ENCODE measurements at places on chromosomes 5 and 9.

DNA sequence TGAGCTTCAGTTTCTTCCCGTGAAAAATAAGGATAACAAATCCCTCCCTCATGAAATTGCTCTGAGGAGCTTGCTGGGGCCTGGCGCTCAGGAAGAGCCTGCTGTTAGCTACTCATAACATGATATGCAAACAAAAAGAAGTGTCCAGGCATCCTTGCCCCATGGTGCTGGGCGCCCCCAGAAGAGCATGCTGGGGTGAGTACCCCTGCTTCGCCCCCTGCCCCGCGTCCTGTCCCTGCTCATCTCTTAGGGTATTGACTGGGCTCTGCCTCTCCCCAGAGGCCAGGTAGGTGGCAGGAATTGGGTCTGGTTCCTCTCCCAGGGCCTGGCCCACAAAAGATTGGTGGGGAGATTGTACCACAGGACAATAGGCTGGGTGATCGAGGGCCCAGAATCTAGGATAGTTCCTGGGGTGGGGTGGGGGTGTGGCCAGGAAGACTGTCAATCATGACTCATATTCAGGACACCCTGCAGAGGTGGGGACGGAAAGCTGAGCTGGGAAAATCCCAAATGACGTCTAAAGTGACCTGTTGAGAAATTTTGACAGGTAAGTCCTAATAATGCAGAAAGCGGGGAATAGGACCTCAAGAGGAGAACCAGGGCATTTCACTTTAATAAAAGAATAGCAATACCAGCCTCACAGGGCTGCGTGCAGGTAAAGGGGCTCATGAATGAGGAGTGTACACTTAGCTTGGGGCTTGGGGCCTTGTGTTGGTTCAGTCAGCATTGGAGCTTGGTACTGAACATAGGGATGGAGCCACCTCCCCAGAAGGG, 8.9 kb downstream of the PITX1 start:
- DNase-seq = no peak

- no peak for DNase-seq
Measured at GRCh38 chr9:90801241-90801972, at the start of gene SYK. Gene SYK, plus strand, starts transcription at chr9:90801819. Its CDS starts 42,080 bp downstream, at chr9:90843899.

- no peak for DNase-seq
Measured at GRCh38 chr9:30628915-30629567, 1755.4 kb upstream of the ACO1 start.

- no peak for DNase-seq
Measured at GRCh38 chr5:141875795-141876627, 2.2 kb downstream of the PCDH1 start.

DNA sequence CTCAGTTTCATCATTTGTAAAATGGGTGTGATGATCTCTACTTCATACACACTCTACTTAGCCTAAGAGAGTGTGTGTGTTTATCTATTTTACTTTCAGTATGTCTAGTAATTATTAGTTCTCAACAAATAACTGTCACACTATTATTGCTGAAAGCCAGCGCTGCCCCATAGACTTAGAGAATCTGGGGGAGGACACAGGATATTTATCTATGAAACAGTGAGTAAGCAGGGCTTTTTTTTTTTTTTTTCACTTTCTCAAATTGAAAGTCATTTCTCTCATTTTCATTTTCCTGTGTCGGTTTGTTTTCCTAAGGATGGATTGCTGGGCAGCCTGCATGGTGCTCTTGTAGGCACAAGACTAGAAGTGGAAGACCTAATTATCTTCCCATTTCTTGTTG, 248.4 kb upstream of the RPS23 start:
- DNase-seq = no peak

DNA sequence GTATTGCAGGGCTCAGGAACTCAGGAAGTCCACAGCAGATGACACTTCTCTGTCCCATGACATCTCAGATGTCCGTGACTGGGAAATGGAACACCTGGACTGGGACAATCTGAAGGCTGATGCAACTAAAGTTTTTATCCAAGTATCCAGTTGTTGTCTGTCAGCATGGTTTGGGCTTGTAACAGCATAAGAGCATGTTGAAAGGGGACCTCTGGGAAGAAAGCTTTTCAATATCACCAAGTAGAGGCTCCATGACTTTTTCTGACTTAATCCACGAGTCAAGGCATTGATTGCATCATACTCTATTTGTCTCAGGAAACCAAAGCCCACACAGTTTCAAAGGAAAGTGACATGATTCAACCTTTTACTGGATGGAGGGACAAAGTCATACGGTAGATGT, 807.7 kb downstream of the MTRR start:
- DNase-seq = no peak

DNA sequence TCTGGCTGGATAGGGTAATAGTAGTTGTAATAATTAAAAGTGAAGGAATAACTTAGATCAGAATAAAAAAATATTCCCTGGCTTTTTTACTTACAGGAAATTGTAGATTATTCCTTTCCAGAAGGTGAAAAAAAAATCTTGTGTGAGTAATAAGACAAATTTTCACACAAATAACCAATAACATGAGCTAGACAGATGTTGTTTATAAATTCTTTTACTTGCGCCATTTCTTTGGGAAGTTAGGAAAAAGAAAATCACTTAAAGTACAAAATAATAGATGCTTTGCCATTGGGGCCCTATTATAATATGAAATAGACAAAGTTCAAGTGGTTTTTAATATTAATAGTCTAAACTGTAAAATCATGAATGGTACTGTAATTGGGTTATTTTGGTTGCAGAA, 204.1 kb downstream of the ARRDC3 start:
- peak; percentile 32 for DNase-seq

DNA sequence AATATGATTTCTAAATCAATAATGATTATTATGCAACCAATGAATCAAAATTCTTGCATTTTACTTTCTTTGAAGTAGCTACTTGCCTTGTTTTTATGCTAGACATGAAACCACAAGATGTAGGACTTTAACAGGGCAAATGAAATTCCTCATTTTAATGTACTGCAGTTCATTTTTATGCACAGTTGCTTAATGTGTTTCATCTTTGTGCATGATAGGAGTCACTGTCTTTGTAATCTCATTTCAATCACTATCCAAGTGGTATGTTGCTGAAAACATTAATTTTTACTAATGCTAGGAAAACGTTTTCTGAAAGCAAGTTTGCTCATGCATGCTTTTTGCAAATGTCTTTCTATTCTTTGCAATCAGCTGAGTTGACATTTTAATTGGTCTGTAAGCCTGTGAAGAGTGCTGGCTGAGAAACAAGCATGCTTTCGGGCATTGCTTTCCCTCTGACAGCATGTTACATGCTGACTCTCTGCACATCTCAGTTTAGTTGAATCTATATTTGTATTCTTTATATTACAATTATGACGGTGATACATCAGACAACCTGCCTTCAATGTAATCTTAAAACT, 535.0 kb upstream of the CDH18 start:
- DNase-seq = no peak

GRCh38 chr9:77843871-77844155, 187.8 kb downstream of the GNAQ start:
- no peak for DNase-seq

GRCh38 chr5:134053314-134053839, 48.6 kb upstream of the VDAC1 start:
- DNase-seq = no peak

DNA sequence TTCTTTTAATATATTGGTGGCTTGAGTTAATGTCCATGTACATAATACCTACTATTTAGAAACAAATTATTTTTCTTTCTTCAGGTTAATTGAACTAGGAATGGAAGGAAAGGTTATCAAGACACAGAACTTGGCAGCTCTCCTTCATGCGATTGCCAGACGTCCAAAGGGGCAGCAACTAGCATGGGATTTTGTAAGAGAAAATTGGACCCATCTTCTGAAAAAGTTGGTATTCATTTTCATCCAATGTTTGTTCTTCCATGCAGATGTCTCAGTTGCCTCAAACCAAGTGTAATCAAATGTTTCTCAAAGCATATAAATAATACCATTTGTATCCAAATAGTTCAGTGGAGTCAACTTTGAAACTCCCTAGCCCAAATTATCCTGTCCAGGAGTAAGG, 22.6 kb upstream of the LNPEP start:
- DNase-seq = no peak

- DNase-seq = no peak
Measured at GRCh38 chr5:52119768-52120167, 667.9 kb upstream of the ITGA1 start.

- DNase-seq = no peak
Measured at GRCh38 chr9:4318741-4319140, 18.9 kb upstream of the GLIS3 start.

- DNase-seq = no peak
Measured at GRCh38 chr9:80085668-80086067, 513.9 kb downstream of the TLE4 start.

DNA sequence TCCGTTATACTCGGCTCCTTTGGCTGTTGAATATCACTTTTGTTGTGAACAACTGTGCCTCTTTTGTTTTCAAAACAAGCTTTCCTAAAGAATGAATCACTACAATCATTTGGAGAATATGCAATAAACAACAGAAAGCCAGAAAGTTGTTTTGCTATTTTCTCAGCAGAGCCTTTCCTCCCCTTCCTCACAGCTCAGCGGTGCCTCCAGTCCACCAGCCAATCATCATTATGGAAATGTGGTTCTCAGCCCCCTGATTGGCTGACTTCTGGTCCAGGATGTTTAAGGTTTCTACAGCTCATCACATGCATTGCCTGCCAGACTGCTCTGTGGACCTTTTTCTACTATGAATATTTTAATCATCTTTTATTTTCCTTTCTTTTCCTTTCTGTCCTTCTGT, 9.1 kb upstream of the ZNF608 start:
- peak; percentile 74 for DNase-seq

- DNase-seq = peak; percentile 55
Measured at GRCh38 chr5:153496835-153497234, 6.4 kb downstream of the GRIA1 start.

DNA sequence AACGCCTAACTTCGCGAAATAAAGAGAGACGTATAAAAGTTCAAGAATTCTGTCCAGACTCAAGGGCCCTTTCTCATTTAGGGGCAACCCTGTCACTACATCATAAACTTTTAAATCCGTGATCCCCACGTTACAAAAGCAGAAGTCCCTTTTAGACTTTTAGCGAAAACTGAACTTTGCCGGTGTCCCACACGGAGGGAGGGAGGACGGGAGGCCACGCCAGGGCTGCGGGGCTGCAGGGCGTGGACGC, 515 bp upstream of the F2R start:
- DNase-seq = no peak

DNA sequence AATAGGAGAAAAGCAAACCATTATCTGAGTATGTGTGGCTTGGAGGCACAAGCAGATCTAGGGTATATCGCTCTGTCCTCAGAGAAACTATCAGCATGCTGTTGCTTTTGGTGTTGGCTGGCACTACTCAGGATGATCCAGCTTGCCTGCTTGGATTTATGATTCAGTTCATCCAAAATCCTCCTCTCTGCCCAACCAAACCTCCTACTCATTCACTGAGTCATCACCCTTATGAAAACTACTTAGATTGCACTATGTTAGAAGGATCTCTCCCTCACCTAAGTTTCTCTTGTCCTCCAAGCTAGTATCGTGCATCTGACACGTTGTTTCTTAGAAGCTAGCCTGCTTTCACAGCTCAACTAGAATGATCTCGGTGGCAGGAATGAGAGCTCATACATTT, 14.2 kb upstream of the ZBED3 start:
- DNase-seq = peak; percentile 66

DNA sequence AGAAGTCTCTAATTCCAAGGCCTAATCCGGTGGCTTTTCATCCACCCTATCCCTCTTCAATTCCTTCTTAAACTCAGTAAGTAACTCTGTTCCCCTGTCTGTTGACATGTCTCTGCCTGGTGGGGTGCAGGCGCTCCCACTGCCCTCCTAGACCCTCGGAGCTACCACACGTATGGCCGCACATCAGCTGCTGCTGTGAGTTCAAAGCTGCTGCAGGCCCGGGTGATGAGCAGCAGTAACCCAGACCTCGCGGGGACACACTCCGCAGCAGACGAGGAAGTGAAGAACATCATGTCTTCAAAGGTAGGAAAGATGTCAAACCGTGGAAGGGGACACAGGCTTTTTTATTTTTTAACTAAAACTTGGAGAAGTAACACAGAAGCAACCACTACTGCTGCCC, 167.7 kb downstream of the DOCK8 start:
- no peak for DNase-seq

DNA sequence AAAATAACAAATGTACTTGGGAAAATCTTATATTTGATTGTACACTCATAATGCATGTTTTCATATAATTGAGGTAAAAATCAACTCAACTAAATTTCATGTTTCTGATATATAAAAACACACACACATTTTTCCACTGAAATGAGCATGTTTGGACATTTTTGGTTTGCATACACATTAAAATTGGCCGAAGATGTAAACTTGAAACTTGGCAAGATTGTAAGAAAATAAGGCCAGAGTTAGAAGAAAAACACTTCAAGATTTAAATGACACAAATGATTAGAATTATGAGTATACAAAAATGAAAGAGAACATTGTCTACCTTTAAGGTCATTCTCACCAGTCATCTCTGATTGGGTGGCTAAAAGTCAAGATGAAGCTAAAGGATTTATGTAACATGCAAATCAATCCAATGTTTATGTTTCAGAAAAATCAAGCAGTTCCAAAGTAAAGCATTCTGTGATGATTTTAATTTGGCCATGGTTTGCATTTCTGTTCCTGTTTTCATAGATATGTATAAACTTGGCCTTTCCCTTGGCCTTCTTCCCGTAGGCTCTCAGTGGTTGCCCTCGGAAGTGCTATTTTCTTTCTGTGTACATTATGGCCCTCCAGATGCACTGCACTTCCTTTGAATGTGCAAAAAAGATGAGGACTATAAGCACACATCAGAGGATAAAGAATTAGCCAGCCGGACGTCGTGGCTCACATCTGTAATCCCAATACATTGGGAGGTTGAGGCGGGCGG, 1105.4 kb upstream of the DMAC1 start:
- no peak for DNase-seq

DNA sequence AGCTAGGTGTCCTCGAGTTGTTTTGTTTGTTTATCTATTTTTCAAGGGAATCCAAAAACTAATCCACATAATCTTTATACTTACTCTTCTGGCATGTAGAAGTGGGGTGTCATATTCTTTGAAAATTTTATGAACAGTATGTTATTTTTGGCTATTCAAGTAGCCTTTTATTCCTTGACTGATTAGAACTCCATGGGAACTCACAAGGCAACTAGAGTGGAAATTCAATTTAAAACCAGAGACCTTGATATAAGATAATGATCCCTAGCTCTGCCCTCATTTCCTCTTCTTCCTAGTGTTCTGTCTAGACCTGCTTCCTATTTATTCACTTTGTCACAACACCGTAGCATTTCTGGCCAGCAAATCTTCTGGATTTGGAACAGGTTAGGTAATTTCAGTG, 1123.7 kb upstream of the C9orf72 start:
- DNase-seq = no peak

- DNase-seq = peak; percentile 81
Measured at GRCh38 chr9:706606-707459, 134.7 kb upstream of the DMRT1 start.

GRCh38 chr5:66113160-66113559, 30.9 kb upstream of the SREK1 start:
- no peak for DNase-seq

GRCh38 chr5:113866763-113867162, 353.3 kb downstream of the YTHDC2 start:
- no peak for DNase-seq

Measured in AG08395 (cell line).